ENCODE measurements at places on chromosomes 2 and 18.
A peak's percentile ranks its signal among the peaks of the same experiment; 100 is the strongest.

GRCh38 chr2:190344276-190344827, 963 bp downstream of the INPP1 start:
- DNase-seq, result no peak

DNA sequence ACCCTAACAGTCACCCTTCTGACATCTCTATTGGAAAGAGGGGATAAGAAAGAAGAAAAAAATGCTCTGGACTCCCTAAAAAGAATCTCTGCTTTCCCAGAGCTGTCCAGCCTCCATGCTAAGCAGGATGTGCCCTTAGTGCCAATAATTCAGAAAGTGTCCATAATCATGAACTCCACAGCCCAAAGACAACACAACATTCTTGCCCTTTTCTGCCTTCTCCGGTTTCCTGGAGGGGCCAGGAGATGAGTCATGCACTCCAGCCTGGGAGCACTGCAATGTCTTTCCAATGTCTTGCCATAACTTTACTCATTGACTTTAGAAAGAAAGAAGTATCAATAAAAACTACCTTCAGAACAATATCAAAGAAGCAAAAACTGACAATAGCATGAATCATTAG, 44.0 kb downstream of the KLF7 start:
- no peak for DNase-seq

- no peak for DNase-seq
Measured at GRCh38 chr18:58213440-58213839, 169.4 kb downstream of the NEDD4L start.

DNA sequence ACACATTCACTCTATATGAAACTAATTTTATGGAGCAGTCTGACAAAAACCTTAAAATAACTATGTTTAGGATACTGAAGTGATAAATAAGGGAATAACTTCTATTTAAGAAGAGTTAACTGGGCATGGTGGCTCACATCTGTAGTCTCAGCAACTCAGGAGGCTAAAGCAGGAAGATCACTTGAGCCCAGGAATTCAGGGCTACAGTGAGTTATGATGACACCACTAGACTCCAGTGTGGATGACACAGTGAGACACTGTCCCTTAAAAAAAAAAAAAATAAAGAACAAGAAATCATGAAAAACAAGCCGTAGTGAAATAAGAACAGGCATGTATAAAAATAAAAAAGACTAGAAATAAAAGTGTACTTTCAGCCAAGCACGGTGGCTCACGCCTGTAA, 82.0 kb downstream of the THADA start:
- DNase-seq, result no peak

DNA sequence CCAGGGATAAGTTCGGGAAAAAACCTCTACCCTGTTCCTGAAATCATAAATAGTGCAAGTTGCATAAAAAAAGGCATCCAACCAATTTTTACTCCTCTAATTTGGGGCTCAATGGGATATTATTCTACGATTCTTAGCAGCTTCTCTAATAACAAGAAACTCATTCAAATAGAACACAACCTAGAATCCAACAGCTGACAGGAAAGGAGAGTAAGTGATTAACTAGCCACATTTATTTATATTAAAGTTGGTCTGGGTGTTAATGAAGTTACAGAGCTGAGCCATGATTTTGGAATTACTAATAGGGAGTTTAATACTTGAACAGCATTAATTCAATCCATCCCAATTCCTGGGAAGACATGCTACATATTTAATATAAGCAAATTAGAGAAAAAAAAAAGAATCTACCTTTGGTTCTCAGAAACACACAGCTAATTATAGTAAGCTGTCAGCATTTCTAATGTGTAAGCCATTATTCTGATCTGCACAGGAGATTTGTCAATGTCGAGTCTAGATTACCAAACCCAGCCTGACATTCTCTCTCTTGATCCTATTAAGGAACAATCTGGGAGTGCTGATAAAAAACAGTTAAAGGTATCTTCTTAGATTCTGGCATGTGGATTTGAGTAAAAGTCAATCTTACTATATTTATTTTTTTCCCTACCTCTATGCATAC, 267.7 kb downstream of the NBAS start:
- no peak for DNase-seq

DNA sequence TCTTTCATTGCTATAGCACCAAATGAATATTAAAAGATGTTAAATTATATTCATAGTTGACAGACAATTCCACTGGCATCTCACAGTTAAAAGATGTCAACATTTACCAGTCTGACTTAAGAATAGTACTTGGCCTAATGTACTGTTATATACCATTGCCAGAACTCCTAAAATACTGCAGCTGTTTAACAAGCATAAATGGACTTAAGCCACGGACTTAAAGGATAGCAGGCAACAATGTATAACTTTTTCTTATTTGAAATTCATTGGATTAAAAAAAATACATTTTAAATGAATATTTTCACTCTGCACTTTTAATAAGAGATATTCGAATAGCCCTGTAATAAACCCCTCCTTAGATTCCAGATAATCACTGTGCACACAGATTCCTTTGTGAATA, 3.8 kb downstream of the TCF4 start:
- DNase-seq, result no peak

- no peak for DNase-seq
Measured at GRCh38 chr2:191756761-191757160, 78.8 kb downstream of the NABP1 start.

- no peak for DNase-seq
Measured at GRCh38 chr2:107811411-107811810, 15.3 kb upstream of the RGPD4 start.

DNA sequence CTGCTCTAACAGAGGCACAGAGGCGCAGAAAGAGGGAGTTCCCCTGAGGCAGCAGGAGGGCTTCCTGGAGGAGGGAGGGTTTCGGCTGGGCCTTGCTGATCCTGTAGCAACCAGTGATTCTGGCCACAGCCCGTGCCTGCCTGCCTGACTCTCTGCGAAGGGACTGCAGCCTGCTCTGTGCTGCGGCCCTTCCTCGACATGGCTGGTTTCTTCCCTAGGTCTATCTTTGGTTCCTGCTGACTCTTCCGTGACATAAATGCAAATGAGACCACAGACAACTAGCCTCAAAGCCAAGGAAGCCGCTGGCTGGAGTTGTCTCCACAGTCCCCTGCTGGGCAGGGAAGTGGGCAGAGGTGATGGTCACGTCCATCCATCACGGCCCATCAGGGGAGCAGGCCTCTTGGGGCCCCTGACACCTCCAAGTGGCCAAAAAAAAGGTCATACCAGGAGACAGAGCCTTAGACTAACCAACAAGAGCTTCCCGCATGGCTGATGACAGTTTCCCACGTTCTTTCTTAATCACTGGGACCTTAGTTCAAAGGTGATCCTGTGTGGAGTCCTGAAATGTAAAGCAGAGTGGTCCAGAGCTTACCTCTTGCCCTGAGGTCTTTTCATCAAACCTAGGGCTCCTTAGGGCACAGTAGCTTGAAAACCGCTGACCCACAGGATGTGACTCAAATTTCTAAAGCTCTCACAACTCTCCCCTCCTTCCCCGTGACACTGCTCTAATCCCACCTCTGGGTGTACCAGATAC, 55.3 kb downstream of the HS1BP3 start:
- no peak for DNase-seq

- no peak for DNase-seq
Measured at GRCh38 chr2:18961991-18962421, 372.6 kb upstream of the NT5C1B start.

DNA sequence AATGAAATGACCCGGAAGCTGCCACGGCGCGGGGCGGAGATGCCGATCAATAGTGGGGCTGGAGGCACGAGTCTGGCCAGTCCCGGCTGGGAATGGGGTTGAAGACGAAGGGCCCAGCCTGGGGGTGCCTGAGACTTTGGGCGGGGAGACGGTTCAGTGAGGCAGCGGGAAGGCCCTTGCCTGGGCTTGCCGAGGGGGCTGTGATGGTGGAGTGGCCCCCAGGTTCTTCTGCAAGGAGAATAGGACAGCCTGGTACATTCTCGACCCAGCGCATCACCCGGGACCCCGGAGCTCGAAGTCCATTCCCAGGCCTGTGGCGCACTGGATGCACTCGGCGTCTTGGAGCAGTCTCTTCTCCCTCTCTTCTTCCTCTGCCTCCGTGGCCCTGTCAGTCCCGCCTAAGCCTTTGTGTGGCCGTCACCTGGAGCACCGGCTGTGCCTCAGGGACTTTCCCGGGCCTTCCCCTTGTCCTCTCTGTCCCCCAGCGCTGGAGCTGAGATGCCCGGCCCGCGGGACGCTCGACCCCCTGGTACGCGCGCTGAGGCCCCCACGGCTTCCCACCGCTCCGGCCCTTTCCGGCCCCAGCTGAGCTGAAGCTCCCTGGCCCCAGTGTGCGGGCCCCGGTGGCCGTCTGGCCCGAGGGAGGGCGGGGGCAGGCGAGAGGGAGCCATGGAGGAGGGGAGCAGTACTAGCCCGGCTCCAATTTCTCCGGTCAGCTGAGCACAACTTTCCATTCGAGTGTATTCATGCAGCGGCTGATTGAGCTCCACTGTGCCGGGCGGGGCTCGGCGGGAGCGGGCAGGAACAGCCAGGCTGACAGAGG, 8.0 kb downstream of the SIX3 start:
- DNase-seq, result peak; percentile 7

DNA sequence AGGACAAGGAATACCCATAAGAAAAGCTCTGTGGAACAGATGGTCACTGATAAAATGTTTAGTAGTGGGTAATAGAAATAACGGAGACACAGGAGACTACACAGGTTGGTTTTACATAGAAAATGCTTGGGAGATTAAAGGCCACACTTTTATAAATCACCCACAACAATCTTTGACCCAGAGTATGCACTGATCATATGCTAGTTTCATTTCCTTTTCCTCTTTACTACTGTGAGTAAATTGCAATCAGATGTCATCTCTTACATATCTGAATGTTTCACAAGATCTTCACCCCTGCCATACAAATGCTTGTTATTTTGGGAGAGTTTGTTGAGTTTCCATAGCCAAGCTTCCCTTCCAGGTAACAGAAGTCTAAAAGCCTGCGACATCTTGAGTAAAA, 978.4 kb upstream of the KLHL29 start:
- DNase-seq, result no peak

DNA sequence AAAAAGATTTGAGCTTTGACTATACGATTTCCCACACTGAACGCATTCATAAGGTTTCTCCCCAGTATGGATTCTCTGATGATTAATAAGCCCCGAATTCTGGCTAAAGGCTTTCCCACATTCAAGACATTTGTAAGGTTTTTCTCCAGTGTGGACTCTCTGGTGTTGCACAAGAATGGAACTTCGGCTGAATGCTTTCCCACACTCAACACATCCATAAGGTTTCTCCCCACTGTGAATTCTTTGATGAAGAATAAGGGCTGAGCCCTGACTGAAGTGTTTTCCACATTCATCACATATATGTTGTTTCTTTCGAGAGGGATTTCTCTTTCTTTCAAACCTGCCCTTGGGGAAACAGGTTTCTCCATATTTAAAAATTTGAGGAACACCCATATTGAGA, 6.9 kb downstream of the ZNF24 start:
- no peak for DNase-seq

- no peak for DNase-seq
Measured at GRCh38 chr18:55968550-55968949, 380.6 kb upstream of the TCF4 start.

DNA sequence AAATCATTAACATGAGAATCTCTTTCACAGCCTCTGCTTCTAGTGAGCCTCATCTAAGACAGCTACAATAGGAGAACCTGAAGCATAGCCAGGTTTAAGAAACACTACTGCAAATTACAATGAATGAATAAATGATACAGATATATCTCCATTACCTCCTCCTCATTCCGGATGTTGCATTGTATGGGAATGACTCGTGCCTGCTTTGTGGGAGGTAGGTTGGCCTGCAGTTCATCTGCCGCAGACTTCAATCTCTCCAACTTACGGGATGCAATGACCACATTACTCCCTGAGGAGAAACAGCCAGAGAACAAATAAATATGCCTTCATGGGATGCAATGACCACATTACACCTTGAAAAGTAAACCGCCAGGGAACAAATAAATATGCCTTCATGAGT, 15.4 kb downstream of the PECR start:
- no peak for DNase-seq

DNA sequence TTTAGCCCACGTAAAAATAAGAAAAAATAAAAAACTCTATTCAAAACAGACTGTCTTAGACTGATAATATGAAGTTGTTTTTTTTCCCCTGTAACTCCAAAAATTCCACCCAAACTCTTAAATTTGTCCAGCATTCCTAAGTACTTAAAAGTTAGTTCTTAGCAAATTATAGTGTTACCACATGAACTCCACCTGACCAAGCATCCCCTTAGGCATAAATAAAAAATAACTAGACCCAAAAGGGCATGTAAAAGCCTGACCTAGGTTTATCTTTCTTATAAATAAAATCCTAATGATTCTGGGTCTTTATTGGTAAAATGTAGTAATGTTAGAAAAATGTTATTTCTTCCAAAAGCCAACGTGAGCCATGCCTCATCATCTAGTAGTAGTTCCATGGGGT, 54.3 kb downstream of the TTC21B start:
- no peak for DNase-seq

DNA sequence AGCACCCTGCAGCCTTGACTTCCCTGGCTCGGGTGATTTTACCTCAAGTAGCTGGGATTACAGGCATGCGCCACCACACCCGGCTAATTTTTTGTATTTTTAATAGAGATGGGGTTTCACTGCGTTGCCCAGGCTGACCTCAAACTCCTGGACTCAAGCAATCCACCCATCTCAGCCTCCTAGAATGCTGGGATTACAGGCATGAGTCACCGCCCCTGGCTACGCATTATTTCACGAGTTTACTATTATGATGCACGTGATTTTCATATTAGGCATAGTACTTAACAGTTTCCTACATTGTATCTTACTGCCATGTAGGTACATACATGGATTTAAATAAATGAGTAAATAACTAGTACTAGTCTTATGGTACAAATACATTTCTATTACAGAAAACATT, 4.4 kb downstream of the DYNC2LI1 start:
- no peak for DNase-seq

GRCh38 chr2:227124811-227125210, 39.2 kb downstream of the COL4A4 start:
- no peak for DNase-seq

DNA sequence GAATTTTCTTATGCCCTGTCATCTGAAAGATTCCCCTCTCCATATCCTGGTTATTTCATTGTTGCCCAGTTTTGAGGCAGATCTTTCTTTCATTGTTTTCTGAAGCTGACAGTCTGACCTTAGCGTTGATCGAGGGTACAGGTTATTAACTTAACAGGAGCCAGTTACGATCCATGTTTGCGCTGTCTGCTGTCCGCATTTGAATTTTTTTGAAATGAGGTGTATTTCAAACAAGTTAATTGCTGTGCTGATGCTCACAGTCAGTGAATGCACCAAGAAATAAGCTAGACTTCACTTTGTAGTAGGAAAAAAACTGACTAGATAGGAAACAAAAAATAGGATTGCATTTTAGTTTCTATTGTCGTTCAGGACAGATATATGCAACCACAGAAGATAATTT, 34.8 kb upstream of the SPAG16 start:
- DNase-seq, result no peak

- DNase-seq, result peak; percentile 80
Measured at GRCh38 chr18:79465392-79465991, 69.8 kb downstream of the NFATC1 start.

- DNase-seq, result no peak
Measured at GRCh38 chr18:66792466-66792865, 188.6 kb upstream of the CDH19 start.
